Activated naive CD8-positive, alpha-beta T cell treated with anti-CD3 and anti-CD28 coated beads, Interleukin-2, amount 10 ng/mL, durations not matched to agents 7 days and 5 days (primary cell): ENCODE measurements at places on chromosomes 13 and 19.

GRCh38 chr19:27974082-27974513 lies 1238.9 kb downstream of the UQCRFS1 start:
- DNase-seq = no peak

- no peak for DNase-seq
Measured at GRCh38 chr13:33471204-33471603, 185.6 kb upstream of the STARD13 start.

GRCh38 chr19:10419200-10419645 lies 1.1 kb upstream of the PDE4A start:
- DNase-seq = peak; percentile 74

GRCh38 chr19:14414926-14415690 lies 4.0 kb downstream of the DDX39A start:
- DNase-seq = no peak

DNA sequence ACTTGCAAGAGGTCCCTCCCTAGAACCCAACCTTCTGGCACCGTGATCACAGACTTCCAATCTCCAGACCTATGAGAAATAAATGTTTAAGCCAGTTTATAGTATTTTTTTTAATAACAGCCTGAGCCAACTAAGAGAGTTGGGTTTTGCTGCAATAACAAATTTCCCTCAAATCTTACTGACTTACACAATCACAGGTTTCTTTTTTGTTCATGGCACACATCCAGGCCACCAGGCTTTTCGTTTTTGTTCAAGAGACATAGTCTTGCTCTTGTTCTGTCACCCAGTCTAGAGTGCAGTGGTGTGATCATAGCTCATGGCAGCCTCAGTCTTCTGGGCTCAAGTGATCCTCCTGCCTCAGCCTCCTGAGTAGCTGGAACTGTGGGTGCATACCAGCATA lies 2.0 kb upstream of the SELENOV start:
- DNase-seq = no peak

- no peak for DNase-seq
Measured at GRCh38 chr19:12580180-12580694, 29.0 kb upstream of the ZNF564 start.

- DNase-seq = no peak
Measured at GRCh38 chr13:82501834-82502233, 1380.4 kb downstream of the SLITRK1 start.

GRCh38 chr19:15197942-15198341 lies 2.9 kb downstream of the NOTCH3 start:
- DNase-seq = no peak

DNA sequence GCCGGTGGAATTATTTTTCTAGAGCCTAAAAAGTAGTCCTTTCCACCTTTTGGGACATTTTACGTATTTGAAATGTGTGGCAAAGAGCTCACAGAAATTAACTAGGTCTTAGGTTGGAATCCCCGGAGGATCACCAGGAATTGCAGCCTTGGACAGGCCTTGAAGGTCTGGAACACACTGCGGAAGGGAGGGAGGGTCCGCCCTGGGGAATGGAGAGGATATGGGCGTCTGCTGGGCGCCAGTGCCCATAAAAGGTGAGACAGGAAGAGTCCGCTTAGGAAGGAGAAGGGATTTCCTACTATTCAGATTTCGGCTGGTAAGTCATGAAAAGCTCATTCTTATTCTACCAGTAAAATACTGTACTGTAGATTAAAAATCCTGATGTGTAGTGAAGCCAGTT lies 111.9 kb downstream of the COL4A2 start:
- DNase-seq = no peak

GRCh38 chr19:2475018-2475701 lies 767 bp upstream of the GADD45B start:
- DNase-seq = peak; percentile 79

- DNase-seq = no peak
Measured at GRCh38 chr13:43242040-43242439, 218.7 kb downstream of the DNAJC15 start.

DNA sequence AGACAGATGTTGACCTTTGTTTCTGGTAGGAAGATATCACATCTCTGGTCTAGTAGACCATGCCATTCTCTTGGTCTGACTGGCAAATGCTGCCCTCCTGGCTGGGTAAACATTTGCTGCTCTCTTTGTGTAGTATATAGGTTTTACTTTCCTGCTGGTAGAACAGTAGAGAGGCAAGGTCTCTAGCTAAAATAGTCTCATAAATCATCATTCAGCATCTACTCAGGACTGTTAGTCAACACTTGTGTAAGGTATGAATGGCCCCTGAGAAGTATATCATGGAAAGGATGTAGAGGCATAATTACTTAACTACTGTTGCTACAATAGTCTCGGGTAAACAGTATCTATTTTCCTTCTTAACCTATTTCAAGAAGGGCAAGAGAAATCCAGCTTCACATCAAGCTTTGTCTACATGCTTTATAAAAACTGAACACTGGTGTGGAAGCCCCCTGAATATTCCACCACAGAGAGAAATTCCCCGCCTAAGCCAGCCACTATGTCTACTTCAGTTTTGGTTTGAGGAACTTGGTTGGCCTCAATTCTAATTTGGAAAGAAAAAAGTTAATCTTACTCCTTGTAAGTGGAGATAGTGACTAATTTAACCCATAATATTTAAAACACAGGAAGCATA lies 18.4 kb upstream of the MYCBP2 start:
- no peak for DNase-seq
